ENCODE measurements at places on chromosomes 2 and 18.

DNA sequence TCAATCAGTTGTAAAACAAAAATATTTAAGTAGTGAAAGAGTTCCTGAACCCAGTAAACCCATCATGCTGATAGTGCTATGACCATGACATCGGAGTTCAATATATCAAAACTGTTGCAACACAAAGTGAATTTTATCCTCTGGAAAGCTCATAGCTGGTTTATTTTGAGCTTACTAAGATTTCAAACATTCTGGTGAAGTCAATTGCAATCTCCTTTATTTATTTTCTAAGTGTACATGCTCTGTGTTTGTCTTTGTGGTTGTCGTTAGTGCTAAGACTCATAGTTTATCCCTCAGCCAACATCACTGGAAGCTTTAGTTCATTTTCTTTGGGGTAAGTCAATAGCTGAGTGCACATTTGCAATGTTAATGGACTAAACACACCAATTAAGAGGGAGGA lies 91.9 kb downstream of the QPCT start:
- DNase-seq = no peak

GRCh38 chr18:680392-680791 lies 22.9 kb downstream of the TYMS start:
- no peak for DNase-seq

DNA sequence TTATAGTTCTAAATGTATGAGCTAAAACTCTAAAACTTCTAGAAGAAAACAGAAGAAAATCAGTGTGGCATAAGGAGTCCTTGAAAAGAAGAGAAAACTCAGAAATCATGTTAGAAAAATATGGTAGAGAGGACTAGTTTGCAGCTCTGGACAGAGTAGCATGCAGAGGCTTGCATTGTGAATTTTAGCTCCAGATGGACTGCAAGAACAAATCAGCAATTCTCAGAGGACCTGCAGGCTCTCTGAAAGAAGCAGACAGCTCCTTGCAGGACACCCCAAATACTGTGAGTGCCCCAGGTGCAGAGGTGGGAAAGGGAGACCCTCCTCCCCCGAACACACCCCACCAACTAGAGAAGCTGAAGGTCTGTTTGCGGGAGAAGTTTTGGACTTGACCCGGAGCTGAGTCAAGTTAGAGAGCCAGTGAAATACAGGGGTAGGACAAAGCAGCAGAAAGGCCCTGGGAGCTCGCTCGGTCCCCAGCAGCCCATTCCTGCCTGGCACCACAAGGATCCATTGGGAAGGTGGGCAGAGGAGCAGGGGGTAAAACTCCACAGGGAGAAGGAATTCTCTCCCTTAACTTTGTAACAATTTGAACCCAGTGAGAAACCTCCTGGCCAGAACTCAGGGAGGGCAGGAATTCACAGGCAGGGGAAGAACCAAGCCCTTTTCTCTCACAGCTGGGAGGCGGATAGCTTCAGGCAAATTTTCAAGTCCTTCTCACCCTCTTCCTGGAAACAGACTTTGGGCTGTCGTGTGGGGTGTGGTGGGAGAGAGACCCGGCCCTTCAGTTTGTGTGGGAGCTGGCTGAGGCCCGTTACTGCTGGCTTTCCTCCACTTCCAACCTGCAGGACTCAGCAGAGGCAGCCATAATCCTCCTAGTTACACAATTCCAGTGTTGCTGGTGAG lies 216.2 kb upstream of the SLC35G4 start:
- DNase-seq = no peak

DNA sequence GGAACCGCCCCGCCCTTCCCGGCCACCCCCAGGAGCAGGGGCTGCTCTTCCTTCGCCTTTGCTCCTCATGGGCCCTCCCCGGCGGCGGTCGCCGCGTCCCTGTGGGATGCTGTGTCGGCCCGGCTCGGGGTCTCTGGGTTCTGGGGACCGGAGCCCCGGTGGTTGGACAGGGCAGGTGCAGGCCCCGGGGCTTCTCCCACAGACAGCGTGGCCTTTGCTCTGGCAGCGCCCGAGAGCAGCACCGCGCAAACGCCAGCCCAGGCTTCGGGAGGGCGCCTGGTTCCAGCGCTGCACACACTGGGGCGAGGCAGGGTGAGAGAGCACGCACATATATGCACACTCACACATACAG lies 9.0 kb upstream of the KCNG2 start:
- no peak for DNase-seq

DNA sequence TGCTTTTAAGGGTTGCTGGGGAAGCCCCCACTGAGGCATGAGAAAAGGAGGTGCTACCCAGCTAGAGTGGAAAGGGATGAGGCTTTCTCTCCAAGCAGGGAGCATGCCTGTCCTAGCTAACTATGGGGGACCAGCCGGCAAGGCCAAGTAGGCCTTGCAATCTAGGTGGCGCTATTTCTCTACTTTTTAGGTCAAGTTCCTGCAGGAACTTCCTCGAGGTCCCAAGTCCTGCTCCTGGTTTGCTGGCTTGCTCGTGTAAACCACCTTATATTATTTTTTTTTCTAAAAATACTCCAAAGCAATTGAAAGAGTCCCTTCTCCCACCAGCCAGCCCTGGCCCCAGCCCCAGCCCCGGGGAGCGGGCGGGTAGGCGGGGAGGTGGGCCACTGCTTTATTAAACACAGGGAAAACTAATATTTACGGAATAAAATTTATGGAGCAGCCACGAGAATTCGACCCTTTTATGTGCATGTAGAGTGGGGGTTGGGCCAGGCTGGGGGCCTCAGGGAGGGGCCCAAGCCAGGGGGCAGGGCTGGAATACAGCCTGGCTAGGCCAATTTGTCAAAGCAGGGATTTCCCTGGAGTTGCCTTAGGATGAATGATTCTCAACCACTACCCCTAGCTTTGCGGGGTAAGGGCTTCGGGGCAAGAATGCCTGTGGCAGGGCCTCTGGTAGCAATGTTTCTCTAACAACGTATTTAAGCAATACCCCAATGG lies 12.8 kb upstream of the IHH start:
- DNase-seq = no peak

- no peak for DNase-seq
Measured at GRCh38 chr2:133448195-133448594, 120.1 kb downstream of the NCKAP5 start.

- DNase-seq = peak; percentile 74
Measured at GRCh38 chr2:160406591-160407392, 86.8 kb downstream of the RBMS1 start.

DNA sequence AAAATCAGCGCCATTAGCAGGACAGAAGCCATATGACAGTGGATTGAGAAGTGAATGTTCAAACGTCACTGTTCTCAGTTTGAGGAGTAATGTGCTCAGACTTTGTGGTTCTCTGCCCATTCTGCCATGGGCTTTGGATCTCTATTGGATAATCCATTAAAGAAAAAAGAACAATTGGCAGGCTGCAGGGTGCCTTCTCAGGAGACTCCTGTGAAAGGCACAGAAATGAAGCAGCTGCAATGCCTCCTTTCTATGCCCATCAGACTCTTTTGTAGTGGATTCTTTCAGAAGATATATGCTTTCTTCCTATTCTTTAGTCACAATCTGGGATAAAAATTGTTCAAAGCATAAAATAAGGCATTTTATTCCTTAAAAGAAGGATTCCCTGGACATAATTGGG lies 506.9 kb upstream of the KLHL29 start:
- DNase-seq = no peak

DNA sequence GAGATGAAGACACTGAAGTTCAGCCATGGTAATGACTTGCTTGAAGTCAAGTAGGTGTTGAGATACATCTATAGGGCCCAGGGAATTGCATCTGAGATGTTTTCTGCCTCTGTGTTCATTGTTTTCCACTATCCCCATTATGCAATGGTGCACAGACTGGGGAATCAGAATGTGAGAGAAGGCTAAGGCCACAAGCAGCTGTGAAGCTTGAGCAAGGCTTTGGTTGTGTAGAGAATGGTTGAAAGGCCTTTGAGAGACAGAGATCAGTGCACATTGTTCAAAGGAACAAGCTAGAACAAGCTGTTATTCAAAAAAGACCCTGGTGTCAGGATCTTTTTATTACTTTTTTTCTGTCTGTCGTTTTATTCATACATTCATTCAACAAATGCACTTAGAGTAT lies 82.3 kb downstream of the MYO1B start:
- DNase-seq = no peak

GRCh38 chr2:232781765-232782164 lies 5.4 kb upstream of the KCNJ13 start:
- DNase-seq = peak; percentile 18

GRCh38 chr2:137910641-137911040 lies 53.6 kb upstream of the HNMT start:
- no peak for DNase-seq

DNA sequence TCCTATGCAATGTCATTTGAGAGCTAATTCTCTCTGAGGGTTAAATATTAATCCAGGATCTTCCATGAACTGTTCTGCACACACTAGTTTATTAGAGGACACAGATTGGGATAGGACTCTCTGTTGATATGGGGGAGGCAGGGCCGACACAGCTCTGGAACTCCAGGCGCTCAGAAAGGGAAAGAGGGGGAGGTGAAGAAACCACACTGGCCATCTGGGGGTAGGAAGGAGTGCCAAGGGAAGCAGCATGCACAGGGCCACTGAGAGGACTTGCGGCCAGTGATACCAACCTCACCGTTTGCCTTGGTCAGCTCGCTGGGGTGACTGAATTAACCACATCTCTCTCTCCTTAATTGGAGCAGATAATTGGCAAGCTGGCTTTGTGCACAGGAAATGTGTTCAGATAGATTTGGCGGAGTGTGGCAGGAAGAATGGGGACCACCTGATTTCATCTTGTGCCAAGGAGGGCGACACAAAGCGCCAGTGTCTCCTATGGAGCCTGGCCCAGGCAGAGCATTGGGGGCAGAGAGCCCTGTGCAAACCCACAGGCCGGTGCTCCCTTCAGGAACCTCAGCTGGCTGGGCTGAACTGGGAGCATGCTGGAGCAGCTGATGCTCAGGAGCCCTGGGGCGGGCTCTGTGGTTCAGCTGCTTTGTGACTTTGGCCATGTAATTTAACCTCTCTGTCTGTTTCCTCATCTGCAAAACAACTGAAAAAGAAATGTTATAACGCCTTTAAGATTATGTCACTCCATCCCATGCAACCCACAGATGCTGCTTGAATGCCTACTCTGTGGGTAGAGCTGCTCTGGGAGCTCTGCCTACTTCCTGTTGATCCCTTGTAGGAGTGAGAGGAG lies 114.7 kb upstream of the STON1 start:
- no peak for DNase-seq

GRCh38 chr18:48033790-48034650 lies 103.6 kb upstream of the SMAD2 start:
- DNase-seq = no peak

DNA sequence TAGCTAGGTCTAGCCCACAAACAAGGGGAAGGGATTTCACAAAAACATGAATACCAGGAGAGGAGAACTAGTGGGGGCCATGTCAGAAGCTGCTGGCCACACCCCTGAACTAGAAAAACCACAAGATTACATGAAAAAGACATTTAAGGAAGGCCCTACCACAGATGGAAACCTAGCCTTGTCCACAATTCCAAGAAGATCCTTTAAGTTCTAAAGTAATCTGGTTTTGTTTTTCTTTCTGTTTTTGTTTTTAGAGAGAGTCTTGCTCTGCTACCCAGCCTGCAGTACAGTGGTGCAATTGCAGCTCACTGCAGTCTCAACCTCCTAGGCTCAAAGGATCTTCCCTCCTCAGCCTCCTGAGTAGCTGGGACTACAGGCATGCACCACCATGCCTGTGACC lies 34.2 kb upstream of the CAB39 start:
- no peak for DNase-seq

- no peak for DNase-seq
Measured at GRCh38 chr2:191253476-191253875, 8.3 kb downstream of the MYO1B start.

- DNase-seq = no peak
Measured at GRCh38 chr18:1564793-1565192, 660.1 kb downstream of the ADCYAP1 start.

- no peak for DNase-seq
Measured at GRCh38 chr18:24462838-24463775, 2.7 kb downstream of the HRH4 start.

DNA sequence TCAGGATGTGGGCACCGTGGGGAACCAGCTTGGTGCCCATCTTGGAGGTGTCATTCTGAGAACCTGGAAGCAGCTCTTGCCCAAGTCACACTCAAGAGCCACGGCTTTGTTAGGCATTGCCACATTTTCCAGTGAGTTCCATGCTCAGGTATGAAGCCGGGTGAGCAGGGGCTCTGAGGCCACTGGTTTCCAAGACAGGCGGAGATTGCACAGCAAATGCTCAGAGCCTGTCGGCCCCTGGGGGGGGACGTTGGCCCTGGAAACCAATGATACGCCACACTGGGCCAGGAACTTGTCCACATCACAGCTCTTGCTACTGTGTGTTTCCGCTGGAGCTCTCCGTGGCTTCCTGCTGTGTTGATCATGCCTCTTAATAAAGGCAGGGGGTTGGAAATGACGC lies 52.5 kb upstream of the SALL3 start:
- no peak for DNase-seq

DNA sequence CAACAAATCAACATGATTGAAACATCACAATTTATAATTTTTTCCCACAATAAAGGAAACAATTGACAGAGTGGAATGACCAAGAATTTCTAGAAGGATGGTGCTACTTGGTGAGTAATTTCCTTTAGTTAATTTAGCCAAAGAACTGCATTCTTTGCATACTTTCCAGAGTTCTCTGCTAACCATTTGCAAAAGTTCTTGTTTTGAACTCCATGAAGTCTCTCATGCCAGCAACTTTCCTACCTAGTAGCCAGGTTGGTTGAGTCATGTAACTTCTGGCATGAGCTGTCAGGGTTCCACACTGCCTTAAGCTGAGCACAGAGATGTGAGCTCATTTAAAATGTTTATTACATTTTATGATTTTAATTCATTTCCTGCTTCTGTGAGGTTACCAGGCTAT lies 539.6 kb downstream of the PID1 start:
- no peak for DNase-seq

- DNase-seq = no peak
Measured at GRCh38 chr18:46325895-46326294, 221.7 kb downstream of the HAUS1 start.
